Naive thymus-derived CD8-positive, alpha-beta T cell (primary cell): ENCODE measurements at places on chromosomes 1 and 21.

DNA sequence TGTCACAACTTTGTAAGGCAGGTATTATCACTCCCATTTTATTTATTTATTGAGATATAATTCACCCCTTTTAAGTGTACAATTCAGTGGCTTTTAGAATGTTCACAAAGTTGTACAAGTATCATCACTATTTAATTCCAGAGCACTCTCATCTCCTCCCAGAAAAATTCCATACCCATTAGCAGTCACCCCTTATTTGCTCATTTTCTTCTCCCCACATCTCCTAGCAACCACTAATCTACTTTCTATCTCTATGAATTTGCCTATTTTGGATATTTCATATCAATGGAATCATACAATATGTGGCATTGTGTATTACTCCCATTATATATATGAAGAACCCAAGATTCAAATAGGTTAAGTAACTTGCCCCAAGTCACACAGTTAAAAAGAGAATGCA, 7.0 kb downstream of the DSTYK start:
- no peak for DNase-seq

DNA sequence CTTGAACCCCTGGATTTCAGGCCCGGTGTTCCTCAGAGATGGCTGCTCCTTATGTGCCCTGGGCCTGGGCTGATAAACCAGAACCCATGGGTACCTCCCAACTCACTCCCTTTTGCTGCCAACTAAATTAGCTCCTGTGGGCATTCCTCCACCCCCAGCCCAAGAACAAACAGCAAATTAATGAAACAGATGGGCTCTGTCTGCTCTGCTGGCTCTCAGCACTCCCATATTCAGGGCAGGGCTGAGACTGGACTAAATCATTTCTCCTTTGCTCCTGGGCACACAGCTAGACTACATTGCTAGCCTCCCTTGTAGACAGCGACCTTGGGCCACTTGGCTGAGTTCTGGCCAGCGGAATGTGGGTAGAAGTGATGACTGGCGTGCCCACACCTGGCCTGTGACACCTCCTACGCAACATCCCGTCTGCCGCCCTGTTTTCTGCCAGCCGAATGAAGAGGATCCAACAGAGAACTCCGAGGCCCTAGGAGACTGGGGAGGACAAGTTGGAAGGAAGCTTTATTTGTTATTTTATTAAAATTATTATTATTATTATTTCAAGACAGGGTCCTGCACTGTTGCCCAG, 101.9 kb upstream of the DISP3 start:
- DNase-seq = no peak

DNA sequence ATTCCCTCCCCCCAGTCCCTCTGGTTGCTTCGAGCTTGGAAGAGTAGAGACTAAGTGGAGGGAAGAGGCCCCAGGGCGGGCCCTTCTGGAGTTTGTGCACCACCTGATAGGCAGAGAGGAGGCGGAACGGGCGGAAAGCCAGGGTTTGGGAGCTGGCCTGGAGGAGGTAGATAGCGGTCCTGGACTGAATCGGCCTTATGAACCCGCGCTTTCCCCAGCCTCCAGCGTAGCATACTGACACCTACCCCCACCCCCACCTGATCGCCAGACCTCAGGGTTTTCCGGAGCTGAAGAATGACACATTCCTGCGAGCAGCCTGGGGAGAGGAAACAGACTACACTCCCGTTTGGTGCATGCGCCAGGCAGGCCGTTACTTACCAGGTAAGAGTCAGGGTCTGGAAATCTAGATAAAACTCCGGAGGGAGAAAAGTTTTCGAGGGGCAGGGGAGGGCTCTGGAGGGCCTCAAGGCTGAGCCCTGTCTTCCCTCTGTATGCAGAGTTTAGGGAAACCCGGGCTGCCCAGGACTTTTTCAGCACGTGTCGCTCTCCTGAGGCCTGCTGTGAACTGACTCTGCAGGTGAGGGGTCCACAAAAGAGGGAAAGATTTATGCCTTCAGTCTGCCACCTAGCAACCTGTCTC, 705 bp downstream of the UROD start:
- DNase-seq = no peak

DNA sequence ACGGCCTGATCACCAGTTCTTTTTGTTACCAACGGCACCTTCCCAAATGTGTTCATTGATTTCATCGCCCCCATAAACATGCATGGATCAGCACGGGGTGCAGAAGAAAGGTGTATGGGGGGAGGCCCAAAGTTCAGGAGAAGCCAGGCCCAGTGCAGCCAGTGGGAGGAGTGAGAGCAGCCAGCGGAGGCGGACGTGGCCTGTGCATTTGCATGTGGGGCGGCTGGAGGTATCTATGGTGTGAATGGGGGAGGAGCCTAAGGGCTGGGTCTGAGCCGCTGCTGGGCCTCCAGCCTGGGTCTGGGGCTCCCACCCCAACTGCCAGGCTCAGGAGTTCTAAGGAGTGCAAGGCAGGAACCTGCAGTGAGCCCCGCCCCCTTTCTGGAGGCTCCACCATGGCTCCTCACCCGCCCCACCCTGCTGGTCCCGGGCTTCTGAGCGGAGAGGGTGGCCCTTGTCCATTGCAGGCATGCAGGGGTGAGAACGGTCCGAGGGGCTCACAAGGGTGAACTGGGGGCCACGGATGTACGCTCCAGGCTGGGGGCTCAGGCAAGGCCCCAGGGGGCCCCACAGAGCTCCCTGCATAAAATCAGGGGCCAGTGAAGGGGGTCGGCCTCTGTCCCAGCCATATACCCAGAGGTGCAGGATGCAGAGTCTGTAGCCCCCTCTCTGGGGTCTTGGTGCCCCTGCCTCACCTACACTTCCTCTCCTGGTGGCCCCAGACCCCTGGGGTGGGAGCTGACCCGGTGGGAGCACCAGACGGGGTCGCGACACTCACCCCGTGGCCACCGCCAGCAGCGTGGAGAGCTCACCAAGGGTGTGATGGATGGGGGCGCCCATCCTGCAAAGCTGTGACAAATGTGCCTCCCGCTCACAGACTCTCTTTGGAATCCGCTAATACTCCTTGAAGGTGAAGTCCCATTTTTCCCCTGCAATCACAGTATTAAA, 31.3 kb upstream of the TTC34 start:
- DNase-seq = no peak

GRCh38 chr1:28466226-28466778, 39.5 kb upstream of the RCC1 start:
- no peak for DNase-seq

- DNase-seq = no peak
These were observed 367.4 kb downstream of the RPS6KC1 start for GRCh38 chr1:213418268-213419071.

- no peak for DNase-seq
These were observed 17.1 kb downstream of the ZNF362 start for GRCh38 chr1:33273406-33273805.

- DNase-seq = no peak
These were observed 32.2 kb downstream of the SNX27 start for GRCh38 chr1:151644001-151644400.

DNA sequence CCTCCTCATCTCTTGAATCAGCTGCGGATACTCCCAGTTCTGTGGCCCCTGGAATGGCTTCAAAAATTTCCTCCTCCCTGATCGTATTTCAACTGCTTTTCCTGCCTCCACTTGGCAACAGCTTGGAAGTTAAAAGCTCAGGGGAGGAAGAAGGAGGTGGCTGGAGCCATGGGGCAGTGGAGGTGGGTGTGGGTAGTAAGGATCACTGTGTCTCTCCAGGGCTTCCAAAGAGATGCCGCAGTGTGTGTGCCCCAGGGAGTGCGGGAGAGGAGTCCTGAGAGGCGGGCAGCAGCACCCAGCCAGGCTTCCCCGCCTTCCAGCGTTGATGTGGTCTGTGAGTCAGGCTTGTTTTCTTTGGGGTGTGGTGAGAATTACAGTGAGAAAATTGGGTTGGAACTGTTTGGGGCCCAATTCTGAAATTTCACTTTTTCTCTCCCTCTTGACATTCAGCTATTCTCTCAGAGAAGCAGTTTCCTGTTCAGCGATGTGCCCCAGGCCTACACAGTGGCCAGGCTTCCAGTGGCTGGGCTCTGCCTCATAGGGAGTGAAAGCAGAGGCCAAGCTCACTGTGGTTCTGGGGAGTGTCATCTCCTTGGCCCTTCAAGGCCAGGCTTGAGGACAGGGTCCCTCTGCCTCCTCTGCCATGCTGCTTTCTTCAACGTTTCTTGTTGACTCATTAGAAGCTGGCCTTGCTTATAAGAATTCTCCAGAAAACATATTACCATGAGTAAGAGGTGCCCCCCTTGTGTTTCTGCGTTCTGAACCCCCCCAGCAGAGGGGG, 69.0 kb downstream of the PGM1 start:
- no peak for DNase-seq

DNA sequence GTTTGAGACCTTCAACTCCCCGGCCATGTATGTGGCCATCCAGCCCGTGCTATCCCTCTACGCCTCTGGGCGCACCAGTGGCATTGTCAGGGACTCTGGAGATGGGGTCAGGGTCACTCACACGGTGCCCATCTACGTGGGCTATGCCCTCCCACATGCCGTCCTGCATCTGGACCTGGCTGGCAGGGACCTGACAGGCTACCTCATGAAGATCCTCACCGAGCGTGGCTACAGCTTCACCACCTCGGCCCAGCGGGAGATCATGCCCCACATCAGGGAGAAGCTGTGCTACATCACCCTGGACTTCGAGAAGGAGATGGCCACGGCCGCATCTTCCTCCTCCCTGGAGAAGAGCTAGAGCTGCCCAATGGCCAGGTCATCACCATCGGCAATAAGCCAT, 36.5 kb upstream of the ZP4 start:
- DNase-seq = no peak

GRCh38 chr1:195193134-195193533, 1415.1 kb downstream of the KCNT2 start:
- no peak for DNase-seq

GRCh38 chr1:225539575-225539974, 111.7 kb upstream of the LBR start:
- DNase-seq = no peak

DNA sequence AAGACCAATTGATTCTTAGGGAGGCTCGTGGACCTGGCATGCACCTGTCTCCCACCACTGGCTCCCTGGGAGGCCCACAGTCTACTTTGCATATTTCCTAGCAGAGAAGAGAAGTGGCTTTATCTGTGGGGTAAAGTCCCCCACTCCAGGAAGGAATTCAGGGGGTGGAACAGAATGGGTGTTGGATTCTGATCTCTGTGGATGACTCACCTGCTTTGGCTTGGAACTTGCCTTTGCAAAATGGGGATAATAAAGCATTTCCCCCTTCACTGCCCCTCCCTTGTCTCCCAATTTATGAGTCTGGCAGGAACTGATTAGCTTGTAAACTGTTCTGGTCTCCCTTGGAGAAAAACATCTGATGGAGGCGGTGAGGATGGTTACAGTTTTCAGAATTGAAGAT, 21.2 kb upstream of the OTUD3 start:
- DNase-seq = no peak

DNA sequence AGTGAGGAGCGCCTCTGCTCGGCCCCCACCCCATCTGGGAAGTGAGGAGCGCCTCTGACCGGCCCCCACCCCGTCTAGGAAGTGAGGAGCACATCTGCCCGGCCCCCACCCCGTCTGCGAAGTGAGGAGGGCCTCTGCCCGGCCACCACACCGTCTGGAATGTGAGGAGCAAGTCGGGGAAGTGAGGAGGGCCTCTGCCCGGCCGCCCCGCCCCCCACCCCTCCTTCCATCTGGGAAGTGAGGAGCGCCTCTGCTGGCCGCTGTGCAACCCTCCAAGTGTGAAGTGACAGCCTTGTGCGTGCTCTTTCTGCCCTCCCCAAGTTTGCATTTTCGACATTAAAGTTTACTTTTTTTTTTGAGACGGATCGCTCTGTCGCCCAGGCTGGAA, 5.1 kb upstream of the ZZZ3 start:
- DNase-seq = no peak

GRCh38 chr21:45295576-45296365, 8.1 kb upstream of the POFUT2 start:
- DNase-seq = no peak

DNA sequence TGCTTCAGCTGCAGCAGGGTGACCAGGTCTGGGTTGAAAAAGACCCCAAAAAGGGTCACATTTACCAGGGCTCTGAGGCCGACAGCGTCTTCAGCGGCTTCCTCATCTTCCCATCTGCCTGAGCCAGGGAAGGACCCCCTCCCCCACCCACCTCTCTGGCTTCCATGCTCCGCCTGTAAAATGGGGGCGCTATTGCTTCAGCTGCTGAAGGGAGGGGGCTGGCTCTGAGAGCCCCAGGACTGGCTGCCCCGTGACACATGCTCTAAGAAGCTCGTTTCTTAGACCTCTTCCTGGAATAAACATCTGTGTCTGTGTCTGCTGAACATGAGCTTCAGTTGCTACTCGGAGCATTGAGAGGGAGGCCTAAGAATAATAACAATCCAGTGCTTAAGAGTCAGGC, 2.9 kb downstream of the C1QA start:
- DNase-seq = no peak

DNA sequence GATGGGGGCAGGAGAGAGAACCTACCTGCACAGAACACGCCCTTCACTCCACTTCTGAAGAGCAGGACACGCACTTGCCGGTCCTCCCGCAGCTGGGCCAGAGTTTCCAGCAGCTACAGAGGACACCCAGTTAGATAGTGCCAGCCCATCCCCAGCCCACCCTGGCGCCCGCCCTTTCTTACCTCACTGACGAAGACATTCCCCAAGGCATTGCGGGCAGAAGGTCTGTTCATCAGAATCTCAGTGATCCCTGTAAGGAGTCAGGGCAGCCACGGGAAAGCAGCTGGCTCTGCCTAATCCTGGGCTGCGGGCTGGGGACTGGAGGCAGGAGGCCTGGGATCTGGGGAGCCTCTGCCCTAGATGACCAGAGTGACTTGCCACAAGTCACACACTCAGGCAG, 10.0 kb downstream of the ECHDC2 start:
- no peak for DNase-seq

GRCh38 chr1:242515555-242515954, 8.9 kb downstream of the PLD5 start:
- DNase-seq = no peak

- no peak for DNase-seq
These were observed 1.7 kb downstream of the SEMA6C start for GRCh38 chr1:151144474-151145303.

GRCh38 chr1:67605209-67605780, 79.7 kb upstream of the GADD45A start:
- DNase-seq = no peak

DNA sequence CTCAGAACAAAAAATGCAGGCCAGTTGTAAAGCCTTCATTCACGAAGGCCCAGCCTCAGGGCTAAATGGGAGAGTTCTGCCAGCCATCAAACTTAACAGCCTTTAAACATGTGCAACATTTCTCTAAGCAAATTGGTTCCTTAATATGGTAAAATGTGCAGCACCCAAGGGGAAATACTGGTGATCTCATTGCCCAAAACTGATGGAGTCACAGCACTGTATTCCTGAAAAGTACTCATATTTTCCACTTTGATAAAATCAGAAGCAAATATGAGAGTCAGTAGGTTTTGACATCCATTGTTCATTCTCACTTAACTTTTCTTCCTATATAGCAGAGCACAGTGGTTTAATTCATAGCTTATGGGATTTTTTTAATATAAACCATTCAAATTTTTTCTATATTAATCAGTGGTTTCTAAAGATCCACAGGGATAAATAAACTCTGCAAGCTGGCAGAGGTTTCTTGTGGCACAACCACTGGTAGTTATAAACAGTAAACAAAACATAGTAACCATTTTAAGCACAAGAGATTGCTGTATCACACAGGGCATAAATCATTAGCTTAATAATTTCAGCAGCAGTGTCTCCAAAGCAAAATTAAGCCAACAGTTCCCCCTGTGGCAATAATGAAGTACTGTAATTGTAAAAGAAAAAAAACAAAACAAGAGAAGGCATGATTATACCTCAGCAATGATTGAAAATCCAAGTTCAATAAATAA, 106.9 kb upstream of the LYPLAL1 start:
- DNase-seq = no peak
